ENCODE measurements at places on chromosomes 1 and 21. TPM values are rescaled to one million over a fixed set of nuclear protein-coding genes. Genes with fewer than 3 reads are reported as not detected.

LCE1F gene
- total RNA-seq = not detected

VHLL gene
- total RNA-seq = 1.1 TPM

NUDT4B gene
- 29.9 TPM for total RNA-seq

DNA sequence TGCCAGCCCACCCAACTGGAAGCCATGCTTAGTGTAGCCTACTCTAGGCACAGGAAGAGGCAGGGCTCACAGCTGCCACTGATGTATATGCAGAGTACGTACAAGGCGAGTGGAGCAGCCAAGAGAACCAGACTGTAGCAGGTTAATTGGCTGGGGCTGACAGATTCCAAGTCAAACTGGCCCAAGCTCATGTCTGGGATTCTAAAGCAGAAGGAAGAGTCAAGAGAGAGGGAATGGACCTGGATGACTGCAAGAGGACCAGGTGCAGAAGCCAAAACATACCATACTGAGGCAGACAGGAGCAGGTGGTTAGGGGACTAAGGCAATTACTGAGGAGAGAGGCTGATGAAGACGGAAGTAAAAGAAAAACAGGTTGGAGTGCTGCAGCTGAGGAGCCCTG lies 51.3 kb upstream of the LRRN2 start:
- no peak overlapping the region for H3K4me3 ChIP-seq
- no peaks in the 10 kb centered on the region for H3K36me3 ChIP-seq
- no peak for DNase-seq
- peaks cover 28% of the 10 kb centered on the region for H3K27me3 ChIP-seq

DNA sequence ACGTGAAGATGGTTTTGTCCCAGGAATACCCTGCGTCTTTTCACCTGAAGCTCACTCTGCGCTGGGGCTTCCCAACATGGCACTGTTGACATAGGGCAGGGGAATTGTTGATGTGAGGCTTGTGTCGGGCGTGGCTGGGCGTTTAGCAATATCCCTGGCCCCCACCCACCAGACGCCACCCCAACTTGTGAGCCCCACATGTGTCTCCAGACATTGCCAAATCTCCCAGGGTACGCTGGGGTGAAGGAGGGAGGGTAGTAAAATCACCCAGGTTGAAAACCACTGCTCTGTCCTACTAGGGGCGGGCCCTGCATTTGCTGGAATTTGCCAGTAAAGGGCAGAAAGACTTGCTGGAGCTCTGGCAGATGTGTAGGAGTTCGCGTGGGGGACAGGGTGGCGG lies 36.0 kb downstream of the SPSB1 start:
- H3K27ac ChIP-seq = no peak overlapping the region
- no peaks in the 10 kb centered on the region for H3K27me3 ChIP-seq
- no peaks in the 10 kb centered on the region for H3K36me3 ChIP-seq
- H3K4me3 ChIP-seq = no peak overlapping the region
- no peaks in the 10 kb centered on the region for H3K4me1 ChIP-seq
- DNase-seq = no peak

GRCh38 chr1:227785094-227785804 lies 30.2 kb upstream of the PRSS38 start:
- H3K4me3 ChIP-seq = no peak overlapping the region
- H3K36me3 ChIP-seq = peaks cover 5% of the 10 kb centered on the region
- H3K4me1 ChIP-seq = peaks cover 18% of the 10 kb centered on the region
- no peaks in the 10 kb centered on the region for H3K27me3 ChIP-seq
- DNase-seq = no peak

- no peak overlapping the region for H3K27ac ChIP-seq
- H3K4me3 ChIP-seq = no peak overlapping the region
- DNase-seq = no peak
- H3K36me3 ChIP-seq = no peaks in the 10 kb centered on the region
- H3K27me3 ChIP-seq = peaks cover 35% of the 10 kb centered on the region
- H3K4me1 ChIP-seq = no peaks in the 10 kb centered on the region
These were observed 582.6 kb upstream of the TMPRSS15 start for GRCh38 chr21:18986197-18986596.

DNA sequence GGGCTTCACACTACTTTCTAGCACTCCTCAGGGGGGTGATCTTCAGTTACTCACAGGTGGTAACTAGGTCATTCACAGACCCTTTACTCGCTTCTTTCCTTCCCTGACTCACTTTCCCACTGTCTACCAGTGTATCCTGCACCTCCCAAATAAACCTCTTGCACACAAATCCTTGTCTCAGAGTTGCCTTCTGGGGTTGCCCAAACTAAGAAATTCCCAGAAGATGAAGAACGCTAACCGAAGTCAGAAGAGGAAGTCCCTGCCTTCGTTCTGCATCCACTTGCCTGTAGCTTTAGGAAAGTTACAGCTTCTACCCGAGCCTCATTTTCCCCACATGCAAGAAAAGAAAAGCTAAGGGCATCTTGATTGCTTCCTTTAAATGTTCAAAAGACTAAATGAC lies 11.9 kb upstream of the PADI4 start:
- no peak for DNase-seq
- peaks cover 43% of the 10 kb centered on the region for H3K4me1 ChIP-seq
- H3K36me3 ChIP-seq = no peaks in the 10 kb centered on the region

- H3K27me3 ChIP-seq = no peaks in the 10 kb centered on the region
- DNase-seq = no peak
- no peak within 1 kb of the TSS for H3K4me3 ChIP-seq
These were observed at the start of gene SLC9C2 for GRCh38 chr1:173603056-173603591. SLC9C2 (minus strand) TSS chr1:173603072; CDS start chr1:173601776, 1,296 bp downstream.

- no peak overlapping the region for H3K27ac ChIP-seq
- H3K36me3 ChIP-seq = no peaks in the 10 kb centered on the region
- H3K27me3 ChIP-seq = no peaks in the 10 kb centered on the region
- DNase-seq = no peak
- no peaks in the 10 kb centered on the region for H3K4me1 ChIP-seq
These were observed 1.7 kb downstream of the ANGPTL1 start for GRCh38 chr1:178869119-178869697.

DNA sequence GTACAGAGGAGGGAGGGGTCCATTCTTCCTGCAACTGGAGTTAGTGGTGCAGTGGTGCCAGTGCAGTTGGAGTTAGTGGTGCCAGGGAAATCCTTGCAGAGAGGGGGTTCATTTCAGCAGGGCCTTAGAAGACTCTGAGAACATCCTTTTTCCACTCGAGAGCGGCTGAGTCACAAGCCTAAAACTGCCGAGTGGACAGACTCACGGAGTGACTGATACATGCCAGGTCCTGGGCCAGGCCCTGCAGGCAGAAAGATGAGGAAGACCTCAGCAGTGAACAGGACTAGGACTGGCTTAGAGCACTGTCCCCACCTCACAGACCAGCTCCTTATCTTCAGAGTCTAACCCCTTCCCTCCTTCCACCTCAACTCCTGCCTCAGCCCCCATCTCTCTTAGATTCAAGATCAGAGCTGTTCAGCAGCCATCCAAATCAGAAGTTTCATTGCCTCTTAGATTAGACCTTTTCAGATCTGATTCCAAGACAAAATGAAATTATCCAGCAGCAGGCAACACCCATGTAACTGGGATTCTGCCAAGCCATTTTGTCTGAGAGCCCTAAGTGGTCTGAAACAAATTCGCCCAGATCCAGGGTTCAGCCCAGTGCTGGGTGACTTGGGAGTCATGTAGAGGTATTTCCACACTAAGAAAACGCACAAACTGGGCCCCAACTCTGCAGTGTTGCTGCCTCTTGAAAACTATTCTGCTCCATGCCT lies 12.7 kb upstream of the IKBKE start:
- H3K36me3 ChIP-seq = peaks cover 7% of the 10 kb centered on the region
- peak; percentile 57 for DNase-seq
- peak overlapping the region; percentile 32 for H3K27ac ChIP-seq
- no peak overlapping the region for H3K4me3 ChIP-seq

- no peak for DNase-seq
- no peak overlapping the region for H3K27ac ChIP-seq
- H3K27me3 ChIP-seq = no peaks in the 10 kb centered on the region
- no peaks in the 10 kb centered on the region for H3K4me1 ChIP-seq
These were observed 42.6 kb upstream of the A3GALT2 start for GRCh38 chr1:33363470-33363861.

- H3K36me3 ChIP-seq = no peaks in the 10 kb centered on the region
- no peak for DNase-seq
- no peaks in the 10 kb centered on the region for H3K4me1 ChIP-seq
- H3K27ac ChIP-seq = no peak overlapping the region
- no peak overlapping the region for H3K4me3 ChIP-seq
These were observed 49.7 kb upstream of the HSD17B7 start for GRCh38 chr1:162740755-162741154.
